ENCODE measurements at places on chromosomes 1 and 21. TPM values are rescaled to one million over a fixed set of nuclear protein-coding genes. Genes with fewer than 3 reads are reported as not detected.

The EDARADD gene
- not detected for total RNA-seq

The CFHR4 gene
- not detected for total RNA-seq

The ANGPTL1 gene
- total RNA-seq: 26.6 TPM

The PIGR gene
- total RNA-seq: not detected

The PCAT6 gene
- 4.9 TPM for total RNA-seq

The SPOCD1 gene
- total RNA-seq: 23.2 TPM

The AUNIP gene
- total RNA-seq: 0.65 TPM

The LRIG2 gene
- 6.9 TPM for total RNA-seq

The PODN gene
- 12.1 TPM for total RNA-seq

The DMRTB1 gene
- total RNA-seq: not detected

All from cardiac atrium fibroblast (primary cell).